ENCODE measurements at places on chromosomes 5 and 9.

DNA sequence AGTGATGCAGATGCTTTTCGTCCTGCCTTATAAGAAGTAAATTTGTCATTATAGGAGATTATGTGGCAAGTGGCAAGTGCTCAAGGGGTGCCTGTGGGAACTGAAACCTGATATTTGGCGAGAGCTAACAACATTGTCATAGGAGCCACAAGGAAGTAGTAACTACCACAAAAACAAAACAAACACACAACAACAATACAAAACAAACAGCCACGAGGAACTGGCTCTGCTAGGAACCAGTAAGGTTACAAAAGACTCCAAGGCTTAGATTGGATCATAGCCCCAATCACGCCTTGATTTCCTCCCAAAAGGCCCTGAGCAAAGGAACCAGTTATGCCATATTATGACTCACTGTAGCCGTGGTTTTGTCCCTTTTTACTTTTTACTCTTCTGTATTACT lies 1045.2 kb downstream of the CDH12 start:
- DNase-seq = no peak

GRCh38 chr5:164422400-164422799 lies 917.0 kb downstream of the MAT2B start:
- no peak for DNase-seq

- no peak for DNase-seq
Measured at GRCh38 chr5:139061856-139062255, 136.3 kb downstream of the SIL1 start.

DNA sequence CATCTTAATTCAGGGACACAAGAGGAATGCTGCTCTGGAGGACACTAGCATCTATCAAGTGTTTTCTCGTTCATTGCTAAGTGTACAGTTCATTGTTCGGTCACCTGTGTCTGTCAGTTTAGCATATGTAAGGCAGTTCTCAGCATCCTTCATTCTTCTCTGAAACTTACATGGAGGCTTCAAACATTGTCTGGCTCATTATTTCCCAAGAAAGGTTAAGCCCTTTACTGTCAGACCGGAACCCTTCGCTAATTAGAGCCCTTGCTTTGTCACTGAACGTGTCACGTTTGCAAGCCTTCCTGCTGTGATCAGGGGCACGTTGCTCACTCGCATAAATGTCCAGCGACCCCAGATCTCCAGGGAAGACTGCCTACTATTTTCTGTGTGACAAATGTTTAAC lies 62.3 kb upstream of the RIOK2 start:
- no peak for DNase-seq

DNA sequence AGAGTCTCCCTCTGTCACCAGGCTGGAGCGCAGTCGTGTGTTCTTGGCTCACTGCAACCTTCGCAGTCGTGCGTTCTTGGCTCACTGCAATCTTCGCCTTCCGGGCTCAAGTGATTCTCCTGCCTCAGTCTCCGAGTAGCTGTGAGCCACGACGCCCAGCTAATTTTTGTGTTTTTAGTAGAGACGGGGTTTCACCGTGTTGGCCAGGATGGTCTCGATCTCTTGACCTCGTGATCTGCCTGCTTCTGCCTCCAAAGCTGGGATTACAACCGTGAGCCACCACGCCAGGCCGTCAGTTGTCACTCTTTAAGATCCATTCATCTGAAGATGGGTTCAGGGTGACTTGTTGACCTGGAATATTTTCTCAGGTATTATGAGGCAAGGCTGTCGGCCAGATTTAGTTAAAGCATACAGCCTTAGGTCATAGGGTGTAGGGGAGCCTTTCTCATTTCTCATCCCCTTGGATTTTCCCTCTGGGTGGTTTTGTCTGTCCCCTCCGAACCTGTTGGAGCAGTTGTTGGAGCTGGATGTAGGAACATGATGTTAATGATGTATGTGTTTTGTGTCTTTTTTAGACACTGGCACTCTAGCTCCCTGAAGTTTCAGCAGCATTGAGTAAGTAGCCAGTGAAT lies 1.6 kb downstream of the SLC22A5 start:
- DNase-seq = no peak

- DNase-seq = no peak
Measured at GRCh38 chr9:83081010-83081409, 18.1 kb upstream of the RASEF start.

DNA sequence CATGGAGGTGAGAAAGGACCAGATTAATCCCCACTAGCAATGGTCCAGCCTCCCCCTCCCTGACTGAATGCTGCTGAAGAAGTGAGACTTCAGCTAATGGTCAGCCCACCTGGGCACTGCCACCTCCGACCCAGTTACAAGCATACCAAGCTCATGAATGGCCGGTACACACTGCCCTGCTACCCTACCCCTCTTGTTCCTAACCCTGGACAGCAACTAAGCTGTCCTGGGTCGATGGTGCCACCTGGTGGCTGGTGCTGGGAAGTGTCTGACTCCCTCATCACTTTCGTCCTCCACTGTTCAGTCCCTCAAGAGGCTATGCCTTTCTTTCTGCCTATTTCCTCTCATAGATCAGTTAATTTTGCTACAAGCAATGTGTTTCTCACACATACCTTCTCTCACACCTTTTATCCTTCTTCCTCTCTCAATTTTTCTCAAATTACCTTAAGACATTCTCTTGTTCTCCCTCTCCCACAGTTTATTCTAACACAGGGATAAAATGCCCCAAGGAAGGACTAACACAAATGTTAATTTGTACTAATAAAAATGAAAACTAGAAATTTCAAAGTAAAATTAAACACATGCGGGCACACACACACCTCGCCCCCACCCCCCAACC lies 42.4 kb downstream of the PAX5 start:
- no peak for DNase-seq

GRCh38 chr5:149413477-149414210 lies 34.6 kb upstream of the IL17B start:
- DNase-seq = no peak

All from effector CD4-positive, alpha-beta T cell (primary cell).